ENCODE measurements at places on chromosomes 11 and 22.

- no peak for DNase-seq
Observed at GRCh38 chr22:46436595-46437175, 100.7 kb downstream of the CELSR1 start.

DNA sequence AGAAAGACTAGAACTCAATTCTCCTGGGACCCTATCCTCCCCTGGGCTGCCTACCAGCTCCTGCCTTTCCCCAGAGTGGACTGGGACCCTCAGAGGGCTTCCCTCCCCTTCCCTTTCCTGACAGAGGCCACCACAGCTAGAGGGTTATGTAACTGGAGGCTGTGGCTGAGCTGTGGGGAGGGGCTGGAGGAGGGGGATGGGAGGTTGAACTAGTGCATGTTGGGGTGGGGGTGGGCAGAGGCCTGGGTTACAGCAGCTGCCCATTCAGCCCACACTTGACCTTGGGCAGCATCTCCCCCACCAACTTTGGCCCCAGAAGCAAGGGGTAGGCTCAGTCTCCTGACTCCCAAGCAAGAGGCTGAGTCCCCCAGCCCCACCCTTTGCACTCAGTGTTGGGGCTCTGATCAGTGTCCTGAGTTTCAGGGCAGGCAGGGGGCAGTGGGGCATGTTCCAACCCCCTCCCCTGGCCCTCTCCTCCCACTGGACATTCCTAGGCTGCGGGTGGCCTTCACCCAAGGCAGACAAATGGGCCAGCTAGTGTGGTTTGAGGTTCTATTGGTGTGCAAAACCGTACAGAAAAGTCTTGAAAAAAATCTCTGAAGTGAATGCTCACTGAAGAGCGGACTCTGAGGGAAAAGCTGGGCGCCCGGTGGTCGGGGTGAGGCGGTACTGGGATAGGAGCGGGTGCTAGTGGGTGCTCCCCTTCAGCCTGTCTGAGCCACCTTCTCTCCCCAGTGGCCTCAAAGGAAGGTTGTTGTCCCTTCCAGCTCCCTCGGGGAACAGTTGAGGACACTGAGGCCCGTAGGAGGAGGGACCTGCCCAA lies 3.8 kb downstream of the KCNC1 start:
- DNase-seq: no peak

GRCh38 chr22:36286096-36286957 lies 33.4 kb downstream of the APOL1 start:
- no peak for DNase-seq

GRCh38 chr11:119803139-119803538 lies 74.1 kb upstream of the NECTIN1 start:
- no peak for DNase-seq

GRCh38 chr11:8247312-8247711 lies 16.4 kb downstream of the LMO1 start:
- DNase-seq: no peak

DNA sequence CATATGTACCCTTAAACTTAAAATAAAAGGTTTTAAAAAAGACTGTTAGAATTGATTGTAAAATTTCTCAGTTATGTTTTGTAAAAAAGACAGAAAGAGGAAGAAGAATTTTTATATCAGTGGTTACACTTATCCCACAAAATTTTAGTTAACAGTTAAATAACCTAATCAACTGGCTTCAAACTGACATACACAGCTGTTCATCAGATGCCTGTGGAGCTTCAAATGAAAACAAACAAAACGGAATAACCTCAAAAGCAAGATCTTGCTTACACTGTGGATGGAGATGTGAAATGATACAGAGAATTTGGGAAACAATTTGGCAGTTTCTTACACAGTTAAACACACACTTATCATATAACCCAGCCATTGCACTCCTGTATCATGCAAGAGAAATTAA lies 521.0 kb downstream of the ETS1 start:
- DNase-seq: no peak

GRCh38 chr11:116130122-116130521 lies 625.9 kb upstream of the CADM1 start:
- DNase-seq: no peak

DNA sequence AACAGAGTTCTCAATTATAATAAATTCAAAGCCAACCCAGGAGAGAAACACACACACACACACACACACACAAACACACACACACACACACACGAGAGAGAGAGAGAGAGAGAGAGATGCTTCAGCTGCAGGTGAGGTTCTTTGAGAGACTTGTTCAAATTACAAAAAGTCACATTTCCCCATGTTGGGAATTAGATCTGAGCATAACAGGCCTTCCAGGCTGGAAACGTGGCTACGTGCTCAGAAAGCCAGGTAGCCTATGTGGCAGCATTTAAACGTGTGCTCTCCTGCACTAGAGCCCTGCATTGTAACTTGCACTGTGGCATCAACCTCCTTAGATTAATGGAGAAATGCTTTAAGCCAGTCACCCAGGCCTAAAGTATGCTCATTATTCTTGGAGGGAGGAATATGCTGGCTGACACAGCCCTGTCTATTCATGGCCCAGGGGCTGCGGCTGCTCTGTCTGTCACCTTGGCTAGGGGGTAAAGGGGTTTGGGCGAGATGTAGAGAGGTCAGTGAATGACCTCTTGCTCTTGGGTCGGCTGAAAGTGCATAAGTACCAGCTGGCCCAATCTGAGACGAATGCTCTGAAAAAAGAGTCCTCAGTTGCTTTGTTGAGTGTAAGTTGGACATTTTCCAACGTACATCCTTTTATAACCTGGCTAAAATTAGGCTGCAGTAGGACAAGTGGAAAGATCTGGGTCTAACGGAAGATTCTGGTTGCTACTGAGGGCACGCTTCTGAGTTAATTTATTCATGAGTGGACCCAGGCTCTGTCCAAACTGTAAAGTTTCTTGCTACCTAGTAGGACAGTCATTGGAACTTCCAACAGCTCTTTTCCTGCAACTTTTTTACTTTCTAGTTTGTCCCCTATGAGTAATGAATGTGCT lies 171.1 kb upstream of the SEZ6L start:
- no peak for DNase-seq

DNA sequence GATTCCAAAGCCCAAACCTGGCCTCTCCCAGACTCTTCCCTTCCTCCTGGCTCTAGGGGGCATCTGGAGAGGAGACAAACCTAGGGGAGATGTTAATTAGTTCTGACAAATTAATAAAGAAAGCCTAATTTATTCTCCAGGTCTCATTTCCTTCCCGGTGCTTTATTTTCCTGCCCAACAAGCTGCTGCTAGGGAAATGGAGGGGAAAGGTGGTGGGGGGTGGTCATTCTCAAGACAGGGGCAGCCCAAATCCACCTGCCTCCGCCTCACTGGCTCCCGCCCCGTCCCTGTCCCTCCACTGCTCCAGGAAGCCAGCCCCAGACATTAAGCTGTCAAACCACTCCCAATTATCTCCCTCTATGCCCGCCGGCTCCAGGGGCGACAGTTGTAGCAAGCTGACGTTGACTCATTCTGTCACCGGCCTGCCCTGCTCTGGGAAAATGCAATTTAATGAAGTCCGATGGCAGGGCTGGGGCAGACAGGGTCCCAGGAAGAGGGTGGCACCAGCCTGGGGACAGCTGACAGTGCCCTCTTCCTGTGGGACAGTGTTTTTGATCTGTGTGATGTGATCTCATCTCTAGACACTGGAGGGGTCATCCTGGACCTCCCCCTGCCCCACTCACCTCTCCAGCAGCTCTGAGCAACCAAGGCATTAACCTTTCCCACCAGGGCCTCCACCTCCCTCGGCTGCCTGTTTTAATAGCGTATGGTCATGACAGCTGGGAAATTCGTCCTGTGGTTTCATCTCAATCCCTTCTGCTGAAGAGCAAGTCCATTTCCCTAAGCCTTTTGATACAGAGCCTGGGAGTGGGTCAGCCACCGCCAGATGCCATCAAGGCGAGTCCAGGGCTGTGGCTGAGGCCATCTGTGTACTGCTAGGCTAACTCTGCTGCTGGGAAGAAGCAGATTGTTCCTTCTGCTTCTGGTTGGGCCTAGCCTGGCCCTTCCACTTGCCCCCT lies 27.1 kb downstream of the NECTIN1 start:
- DNase-seq: no peak

GRCh38 chr11:7143908-7144307 lies 55.1 kb downstream of the RBMXL2 start:
- DNase-seq: no peak

GRCh38 chr11:122811721-122812120 lies 26.6 kb upstream of the CRTAM start:
- DNase-seq: no peak

DNA sequence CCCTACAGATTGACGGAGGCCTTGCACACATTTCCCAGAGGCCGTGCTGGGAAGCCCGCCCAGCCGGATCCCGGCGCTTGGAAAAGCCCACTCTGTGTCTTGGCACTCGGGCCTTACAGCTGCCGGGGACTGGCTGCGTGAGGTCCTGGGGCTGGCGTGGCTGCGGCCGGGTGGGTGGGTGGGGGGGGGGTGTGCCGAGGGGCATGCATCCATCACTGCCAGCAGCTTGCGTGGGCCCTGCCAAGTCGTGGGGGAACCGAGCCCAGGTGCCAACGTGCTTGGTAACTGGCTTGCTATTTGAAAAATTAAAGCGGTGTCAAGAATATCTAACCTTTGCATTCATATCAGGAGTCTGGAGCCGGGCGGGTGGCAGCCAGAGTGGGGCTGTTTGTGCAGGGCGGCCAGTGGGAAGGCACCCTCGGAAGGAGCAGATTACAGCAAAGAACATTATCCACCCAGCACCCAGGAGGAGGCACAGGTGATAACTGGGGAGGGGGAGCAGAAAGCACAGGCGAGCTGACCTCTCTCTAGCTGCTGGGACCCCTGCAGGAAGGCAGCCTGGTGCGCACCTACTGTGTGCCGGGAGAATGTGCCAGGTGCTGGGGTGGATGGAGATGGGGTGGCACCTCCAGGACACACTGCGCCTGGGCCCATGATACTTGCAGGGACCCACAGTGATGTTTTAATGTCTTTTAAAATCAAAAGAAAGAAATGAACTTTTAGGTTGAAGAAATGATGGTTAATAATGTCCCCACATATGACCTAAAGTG lies 28.5 kb upstream of the SMIM38 start:
- DNase-seq: no peak

GRCh38 chr11:121892131-121892681 lies 223.8 kb downstream of the BLID start:
- DNase-seq: no peak

DNA sequence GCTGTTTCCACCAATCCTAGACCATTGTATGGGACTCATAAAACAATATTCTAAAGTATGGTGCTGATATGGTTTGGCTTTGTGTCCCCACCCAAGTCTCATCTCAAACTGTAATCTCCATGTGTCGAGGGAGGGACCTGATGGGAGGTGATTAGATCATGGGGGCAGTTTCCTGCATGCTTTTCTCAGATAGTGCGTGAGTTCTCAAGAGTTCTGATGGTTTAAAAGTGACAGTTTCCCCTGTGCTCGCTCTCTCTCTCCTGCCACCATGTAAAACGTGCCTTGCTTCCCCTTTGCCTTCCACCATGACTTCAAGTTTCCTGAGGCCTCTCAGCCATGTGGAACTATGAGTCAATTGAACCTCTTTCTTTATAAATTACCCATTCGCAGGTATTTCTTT lies 29.2 kb upstream of the FEZ1 start:
- DNase-seq: no peak

DNA sequence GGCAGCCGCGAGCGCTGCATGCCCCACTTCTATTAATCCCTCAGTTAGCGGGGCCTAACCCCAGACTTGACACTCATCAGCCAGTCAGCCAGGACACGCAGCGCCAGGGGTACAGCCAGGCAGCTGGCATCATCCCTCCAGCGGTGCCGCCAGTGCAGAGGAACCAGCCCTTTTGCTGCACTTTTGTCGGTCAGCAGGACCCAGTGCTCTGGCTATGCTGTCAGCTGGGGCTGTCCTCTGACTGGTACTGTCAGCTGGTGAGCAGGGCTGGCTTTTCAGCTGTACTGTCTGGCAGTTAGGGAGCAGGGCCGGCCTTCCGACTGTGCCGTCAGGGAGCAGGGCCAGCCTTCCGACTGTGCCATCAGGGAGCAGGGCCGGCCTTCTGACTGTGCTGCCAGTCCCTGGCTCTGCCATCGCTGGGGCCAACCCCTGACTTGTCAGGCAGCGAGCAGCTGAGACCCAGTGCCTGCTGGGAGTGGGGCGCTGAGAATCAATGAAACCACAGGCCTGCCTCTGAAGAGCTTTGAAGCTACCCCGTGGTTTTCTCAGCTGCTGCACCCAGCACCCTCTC lies 115.4 kb downstream of the KIAA1671 start:
- peak; percentile 49 for DNase-seq

GRCh38 chr11:112884012-112884767 lies 77.0 kb upstream of the NCAM1 start:
- DNase-seq: no peak

- DNase-seq: no peak
Observed at GRCh38 chr22:30252411-30253204, 6.0 kb upstream of the LIF start.

GRCh38 chr11:114440121-114440860 lies 1.0 kb downstream of the REXO2 start:
- DNase-seq: no peak

DNA sequence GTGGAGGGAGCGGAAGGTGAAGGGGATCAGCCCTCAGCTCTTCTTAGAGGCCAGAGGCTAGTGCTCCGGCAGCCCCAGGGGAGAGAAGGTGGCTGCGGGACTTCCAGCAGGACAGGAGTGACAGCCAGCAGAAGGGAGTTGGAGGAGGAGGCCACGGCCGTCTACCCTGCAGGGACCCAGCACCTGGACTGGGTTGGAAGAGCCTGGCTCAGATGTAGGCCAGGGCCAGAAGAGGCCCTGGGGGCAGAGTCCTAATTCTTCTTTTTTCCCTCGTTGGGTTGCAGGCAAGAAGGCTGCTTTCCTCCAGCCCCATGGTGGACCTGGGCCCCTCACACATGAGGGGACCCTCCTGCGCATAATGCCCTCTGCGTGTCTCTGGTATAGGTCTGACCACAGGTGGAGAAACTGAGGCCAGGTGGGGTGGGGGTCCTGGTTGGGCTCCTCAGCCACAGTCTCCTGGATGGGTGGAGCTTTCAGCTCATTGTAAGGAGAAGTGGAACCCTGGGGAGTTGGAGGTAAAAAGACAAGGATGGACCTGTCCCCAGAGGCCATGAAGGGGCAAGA lies 2.3 kb upstream of the MCAM start:
- no peak for DNase-seq

DNA sequence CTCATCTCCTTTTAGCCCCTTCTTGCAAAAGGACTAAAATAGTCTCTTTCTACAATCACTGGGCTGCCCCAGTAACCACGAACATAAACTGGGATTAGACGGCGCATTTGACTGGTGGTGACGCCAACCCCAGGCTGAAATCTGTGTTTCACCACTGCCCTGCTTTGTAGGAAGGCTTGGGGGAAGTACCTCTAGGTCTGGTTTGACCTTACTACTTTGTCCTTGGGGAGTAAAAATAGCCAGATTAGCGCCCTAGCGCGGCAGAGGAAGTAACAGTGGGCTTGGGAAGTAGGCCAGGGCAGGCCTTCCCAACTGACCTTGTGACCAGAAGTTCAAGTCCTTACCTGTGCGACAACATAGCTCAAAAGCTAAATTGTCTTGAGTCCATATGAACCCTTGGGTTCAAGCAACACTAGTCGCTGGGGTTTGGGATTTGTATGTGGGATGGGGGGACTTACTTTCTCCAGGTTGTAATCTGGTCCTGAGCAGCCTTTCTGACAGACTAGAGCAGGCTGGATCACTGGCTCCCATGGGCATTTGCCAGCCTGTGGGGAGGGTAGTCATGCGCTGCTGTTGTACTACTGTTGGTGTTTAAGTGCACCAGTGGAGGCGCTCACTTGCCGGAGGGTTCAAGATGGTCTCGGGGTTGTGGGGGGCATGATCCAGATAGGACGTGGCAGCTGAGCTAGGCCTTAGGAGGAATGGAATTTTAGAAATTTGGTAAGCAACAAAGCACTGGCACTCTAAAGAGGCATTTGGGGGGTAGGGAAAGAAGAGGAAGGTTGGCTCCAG lies 953 bp upstream of the PACS1 start:
- DNase-seq: no peak

GRCh38 chr11:117900121-117900648 lies 23.7 kb upstream of the FXYD6 start:
- no peak for DNase-seq

GRCh38 chr11:133541021-133541719 lies 8.9 kb upstream of the OPCML start:
- no peak for DNase-seq

All from activated CD8-positive, alpha-beta memory T cell treated with anti-CD3 and anti-CD28 coated beads for 1 hour (primary cell).